ENCODE measurements at places on chromosomes 6 and 20.

DNA sequence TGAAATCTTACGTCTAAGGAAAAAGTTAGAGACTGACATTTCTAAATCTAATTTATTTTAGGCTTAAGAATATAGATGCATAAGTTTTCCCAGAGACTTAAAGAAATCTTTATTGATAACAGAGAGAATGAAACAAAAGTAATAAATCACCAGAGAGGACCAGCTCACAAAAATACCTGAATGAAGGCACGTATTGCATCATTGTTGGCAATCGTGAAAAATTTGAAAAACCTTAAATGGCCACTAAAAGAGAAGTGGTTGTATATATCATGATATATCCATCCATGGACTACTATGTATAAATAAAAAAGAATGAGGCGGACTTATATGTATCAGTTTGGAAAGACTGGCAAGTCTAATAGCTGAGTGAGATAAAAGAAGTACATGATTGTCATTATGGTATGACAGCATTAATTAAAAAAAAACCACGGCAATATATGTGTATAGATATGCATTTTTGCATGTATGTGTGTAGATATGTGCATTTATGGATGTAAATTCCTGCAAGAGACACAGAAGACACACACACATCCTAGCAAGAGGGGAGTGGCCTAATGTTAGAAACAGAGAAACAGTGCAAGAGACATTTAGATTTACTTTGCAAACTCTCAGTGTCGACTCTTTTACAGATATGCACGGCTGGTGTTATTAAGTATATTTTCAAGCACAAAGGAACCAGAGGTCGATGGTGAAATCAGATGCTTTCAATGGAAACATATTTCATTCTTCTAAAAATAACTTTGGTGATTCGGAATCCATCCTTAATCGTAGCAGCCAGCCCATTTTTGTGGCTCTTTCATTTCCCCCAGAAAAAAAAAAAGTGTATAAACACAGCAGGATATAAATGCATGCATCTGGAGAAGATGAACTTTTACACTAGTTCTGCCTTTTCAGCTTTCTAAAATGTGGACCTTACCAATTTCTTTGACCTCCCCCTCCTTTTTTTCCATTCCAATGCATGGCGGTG, 156.1 kb upstream of the SALL4 start:
- DNase-seq = no peak

- DNase-seq = no peak
Observed at GRCh38 chr6:3789018-3789895, 37.7 kb upstream of the PXDC1 start.

DNA sequence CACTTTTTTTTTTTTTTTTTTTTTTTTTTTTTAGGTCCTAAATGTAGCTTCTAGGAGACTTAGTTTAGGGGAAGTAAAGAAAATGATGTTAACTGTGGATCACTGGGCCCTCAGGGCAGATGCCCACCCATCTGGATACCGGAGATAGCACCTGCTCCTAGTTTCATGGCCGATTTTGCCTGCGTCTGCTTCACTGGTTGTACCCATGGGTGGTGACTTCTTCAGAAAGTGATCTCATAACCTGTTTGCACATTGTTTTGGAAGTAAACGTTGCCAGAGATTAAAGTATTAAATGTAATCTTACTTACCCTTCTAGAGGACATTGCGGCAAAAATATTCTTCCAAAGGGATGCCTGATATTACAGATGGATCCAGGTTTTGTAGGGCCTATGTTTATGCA, 79.8 kb upstream of the SGK1 start:
- DNase-seq = no peak

GRCh38 chr6:52535711-52536423, 41.0 kb downstream of the TRAM2 start:
- no peak for DNase-seq

- no peak for DNase-seq
Observed at GRCh38 chr20:7579888-7580287, 360.4 kb downstream of the HAO1 start.

GRCh38 chr6:109260126-109260525, 122.1 kb downstream of the CD164 start:
- no peak for DNase-seq

- DNase-seq = no peak
Observed at GRCh38 chr6:157985378-157986155, 3.9 kb downstream of the SYNJ2 start.

DNA sequence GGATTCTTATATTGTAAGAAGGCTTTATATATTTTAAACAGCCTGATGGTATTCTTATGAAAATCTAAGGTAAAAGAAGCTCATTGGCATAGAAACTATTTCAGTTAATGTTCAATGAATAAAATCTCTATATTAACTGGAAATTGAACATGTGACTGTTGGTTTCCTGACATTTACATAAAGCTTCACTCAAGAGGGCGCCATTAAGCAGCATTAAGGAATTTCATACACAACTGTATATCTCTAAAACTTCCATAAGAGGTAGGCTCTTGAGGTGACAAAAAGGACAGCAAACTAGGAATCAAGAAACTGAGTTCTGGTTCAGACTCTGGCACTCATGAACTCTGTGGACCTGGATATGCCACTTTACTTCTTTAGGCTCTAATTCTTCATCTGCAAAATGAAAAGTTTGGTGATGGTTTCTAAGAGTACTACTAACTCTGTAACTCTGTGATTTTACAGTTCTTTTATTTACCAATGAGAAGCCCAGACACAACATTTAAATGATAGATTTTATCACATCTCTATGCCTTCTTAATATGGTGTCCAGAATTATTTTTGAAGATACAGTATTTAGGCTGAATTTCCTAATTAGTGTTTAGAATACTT, 147.5 kb downstream of the FLRT3 start:
- DNase-seq = no peak

DNA sequence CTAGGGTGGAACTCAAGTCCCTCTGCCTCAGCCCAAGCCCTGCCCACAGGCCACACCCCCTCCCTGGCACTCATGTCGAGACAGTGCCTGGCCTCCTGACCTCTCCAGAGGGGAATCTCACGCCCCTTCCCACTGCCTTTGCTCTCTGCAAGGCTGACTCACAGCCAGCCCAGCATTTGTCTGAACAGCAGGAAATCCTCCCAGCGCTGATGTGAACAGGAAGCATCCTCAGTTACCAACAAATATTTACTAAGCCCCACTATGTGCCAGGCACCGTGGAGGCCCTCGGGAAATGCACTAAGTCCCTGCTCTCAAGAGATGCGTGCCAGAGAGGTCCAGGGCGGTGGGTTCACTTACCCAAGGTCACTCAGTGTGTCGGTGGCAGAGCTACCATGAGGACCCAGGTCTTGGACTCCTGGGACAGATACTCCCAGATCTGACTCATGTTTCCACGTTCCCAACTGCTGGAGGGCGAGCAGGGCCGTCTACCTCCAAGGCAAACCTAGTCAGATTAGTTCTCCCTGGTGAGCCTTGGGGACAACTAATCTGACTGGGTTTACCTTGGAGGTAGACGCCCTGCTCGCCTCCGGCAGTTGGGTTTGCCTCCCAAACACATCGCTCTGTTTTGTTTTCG, 7.8 kb downstream of the ADA start:
- no peak for DNase-seq

GRCh38 chr6:34414999-34415858, 10.6 kb downstream of the RPS10 start:
- peak; percentile 71 for DNase-seq

DNA sequence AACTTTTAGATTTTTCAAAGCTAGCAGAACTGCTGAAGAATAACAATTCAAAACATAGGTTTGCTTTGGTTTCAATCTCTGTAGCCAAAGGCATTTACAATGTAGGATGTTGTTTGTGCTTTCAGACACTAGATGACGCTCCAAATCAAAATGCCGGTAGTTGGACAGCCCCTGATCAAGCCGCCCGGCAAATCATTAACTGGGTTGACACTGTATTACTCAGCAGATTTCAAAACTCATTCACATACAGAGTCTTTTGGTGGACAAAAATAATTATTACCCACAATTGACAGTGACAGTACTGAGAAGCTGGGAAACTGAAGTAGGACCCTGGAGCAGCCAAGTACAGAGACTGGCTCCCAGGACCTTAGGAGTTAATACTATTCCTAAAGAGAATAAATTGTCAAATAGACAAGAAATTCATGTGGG, 21.3 kb upstream of the HFE start:
- peak; percentile 33 for DNase-seq

GRCh38 chr6:119174879-119175817, 96.7 kb upstream of the FAM184A start:
- DNase-seq = no peak

DNA sequence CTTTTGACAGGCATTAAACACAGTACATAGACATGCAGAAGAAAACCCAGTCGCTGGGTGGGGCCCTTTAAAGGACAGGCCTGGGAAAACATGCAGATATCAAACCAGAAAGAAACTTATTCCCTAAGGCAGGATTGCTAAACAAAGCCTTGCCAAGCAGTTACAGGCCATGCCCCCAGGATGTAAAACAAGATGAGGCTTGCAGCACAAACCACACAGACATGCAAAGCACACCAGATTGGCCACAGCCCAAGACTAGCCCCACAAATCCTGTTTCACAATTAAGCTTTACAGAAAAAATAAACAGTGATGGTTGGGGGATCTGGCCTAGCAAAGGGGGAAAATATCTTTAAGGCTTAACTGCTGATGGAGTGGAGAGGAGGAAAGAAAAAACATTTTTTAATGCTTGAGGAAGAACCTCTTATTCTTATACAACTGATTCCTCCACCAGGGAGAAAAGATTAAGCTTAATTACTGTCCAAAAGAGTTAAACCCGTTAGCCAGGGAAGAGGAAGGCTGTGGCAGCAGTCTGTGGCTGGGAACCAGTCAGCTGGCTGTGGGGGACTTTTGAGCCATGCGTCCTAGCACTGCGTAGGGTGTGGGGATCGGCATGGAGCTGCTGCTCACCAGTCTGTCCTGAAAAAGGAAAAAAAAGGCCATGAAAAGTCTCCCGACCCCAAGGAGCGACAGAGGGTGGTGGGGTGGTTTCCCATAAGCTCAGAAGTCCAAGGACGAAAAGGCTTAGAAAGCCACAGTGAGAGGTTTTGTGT, 28.4 kb downstream of the COL19A1 start:
- no peak for DNase-seq

- DNase-seq = no peak
Observed at GRCh38 chr6:127518710-127519468, at the start of gene MTCL3. Gene MTCL3, minus strand, starts transcription at chr6:127519335.

DNA sequence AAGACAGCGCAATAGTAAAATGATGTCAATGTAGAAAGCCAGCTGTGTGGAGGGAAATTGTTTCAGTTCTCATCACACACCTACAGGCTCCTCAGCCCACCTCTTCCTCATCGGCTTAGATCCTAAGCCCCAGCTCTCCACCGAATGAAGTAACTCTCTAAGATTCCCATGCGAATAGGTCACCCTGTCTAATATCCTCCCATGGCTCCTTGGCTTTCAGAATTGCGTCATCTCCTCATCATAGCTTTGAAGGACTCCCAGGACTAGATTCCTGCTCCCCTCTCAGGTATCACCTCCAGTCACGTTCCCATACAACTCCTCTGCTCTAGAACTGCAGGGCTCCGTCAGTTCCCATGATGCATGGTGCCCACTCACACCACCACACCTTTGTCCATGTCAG, 16.2 kb upstream of the SLC22A16 start:
- DNase-seq = no peak

DNA sequence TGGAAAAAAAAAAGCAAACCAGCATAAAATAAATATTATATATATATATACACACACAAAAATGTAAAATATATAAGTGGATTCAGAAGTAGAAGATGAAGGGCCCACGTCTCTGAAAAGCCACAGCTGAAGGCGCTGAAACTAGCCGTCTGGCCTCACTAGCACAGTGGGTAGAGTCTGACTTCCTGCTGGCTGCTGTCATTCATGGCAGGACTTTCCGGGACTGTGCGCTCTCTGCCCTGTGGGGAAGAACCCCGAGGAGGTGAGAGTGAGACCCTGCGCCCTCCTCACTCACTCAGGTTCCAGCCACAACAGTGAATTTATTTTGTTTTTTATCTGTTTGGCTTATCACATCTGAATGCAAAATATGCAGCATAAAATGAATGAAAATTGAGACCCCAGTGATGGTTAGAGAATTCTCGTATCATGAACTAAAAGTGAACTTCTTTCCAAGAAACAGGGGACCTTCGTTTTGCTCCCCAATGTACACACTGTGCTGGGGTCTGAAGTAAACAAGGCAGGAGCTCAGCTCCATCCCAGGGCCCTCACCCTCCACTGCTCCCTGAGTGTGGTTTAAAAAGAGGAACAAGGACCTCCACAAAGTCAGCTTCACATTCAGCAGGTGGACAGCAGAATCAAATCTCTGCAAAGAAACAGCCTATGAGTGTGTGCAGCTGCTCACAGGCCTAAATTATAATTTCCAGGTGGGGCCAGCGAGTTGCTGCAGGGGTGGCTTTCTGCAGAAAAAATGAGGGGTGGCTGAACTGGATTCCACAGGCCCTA, 1.3 kb upstream of the RAMACL start:
- no peak for DNase-seq

DNA sequence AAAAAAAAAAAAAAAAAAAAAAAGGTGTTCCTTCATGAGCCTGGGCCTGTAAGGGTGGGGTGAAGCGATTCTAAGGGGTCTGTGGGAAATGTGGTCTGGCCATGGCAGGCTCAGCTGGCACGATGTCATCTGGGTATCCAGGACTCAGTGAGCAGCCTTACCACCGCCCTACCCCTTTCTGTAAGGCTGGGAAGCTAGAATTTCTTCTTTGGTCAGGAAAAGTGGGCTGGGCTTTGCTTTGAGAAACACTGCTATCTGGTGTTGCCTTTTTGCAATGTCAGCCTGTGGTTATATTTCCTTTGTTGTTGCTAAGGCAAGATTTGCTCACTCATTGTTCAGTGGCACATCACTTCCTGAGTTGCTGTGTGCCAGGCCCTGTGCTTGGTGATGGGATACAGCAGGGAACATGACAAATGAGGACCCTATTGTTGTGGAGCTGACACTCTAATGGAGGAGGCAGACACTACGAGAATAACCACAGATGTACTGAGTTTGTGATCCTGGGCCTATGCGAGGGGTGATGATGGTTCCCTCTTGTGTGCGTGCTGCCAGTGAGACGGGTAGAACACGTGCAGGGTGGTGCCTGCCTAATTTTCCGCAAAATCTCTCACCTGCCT, 45.9 kb upstream of the ZNFX1 start:
- DNase-seq = peak; percentile 43

- no peak for DNase-seq
Observed at GRCh38 chr20:21136015-21136732, 10.3 kb downstream of the KIZ start.

GRCh38 chr20:57774111-57774880, 64.5 kb upstream of the PMEPA1 start:
- no peak for DNase-seq

DNA sequence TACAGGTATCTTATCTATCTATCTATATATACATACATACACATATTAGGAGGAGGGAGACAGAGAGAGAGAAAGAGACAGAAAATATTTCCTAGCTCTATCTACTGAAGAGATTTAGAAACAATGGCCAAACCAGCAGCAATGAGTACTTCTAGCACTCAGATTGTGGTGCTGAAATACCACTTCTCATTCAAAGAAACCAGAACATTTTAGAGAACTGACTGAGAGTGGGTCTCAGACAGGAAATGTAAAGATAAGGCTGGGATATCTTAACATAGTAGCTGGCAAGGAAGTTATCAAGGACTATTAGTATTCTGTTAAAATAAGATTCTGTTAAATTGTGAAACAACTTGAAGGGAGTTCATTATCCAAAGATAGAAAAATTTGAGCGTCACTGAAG, 57.0 kb downstream of the DNAAF9 start:
- no peak for DNase-seq

- no peak for DNase-seq
Observed at GRCh38 chr20:51385646-51386530, 156.6 kb downstream of the NFATC2 start.

- no peak for DNase-seq
Observed at GRCh38 chr6:70673601-70674000, 5.9 kb downstream of the SMAP1 start.
